ENCODE measurements at places on chromosomes 4 and X.

GRCh38 chr4:2333916-2334644 is 72.2 kb upstream of the MXD4 start:
- DNase-seq, result no peak

DNA sequence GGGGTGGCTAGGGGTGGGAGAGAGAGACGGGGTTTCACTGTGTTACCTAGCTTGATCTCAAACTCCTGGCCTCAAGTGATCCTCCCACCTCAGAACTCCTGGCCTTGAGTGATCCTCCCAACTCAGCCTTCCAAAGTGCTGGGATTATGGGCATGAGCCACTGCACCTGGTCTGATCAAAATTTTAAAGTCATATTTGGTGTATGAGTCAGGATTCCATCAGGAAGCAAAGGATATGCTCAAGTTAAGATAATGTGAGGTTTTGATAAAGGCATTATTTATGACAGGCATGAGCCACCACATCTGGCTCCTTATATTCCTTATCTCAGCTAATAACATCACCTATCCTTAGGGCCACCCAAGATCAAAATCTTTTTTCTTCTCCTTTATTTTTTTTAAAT is 182.0 kb downstream of the SLC4A4 start:
- no peak for DNase-seq

GRCh38 chr4:139763672-139764071 is 98.1 kb downstream of the MGST2 start:
- no peak for DNase-seq

- DNase-seq, result no peak
Measured at GRCh38 chr4:87975466-87975865, at the start of gene SPP1. SPP1 (plus strand) TSS chr4:87975714; CDS start chr4:87976896, 1,182 bp downstream.

DNA sequence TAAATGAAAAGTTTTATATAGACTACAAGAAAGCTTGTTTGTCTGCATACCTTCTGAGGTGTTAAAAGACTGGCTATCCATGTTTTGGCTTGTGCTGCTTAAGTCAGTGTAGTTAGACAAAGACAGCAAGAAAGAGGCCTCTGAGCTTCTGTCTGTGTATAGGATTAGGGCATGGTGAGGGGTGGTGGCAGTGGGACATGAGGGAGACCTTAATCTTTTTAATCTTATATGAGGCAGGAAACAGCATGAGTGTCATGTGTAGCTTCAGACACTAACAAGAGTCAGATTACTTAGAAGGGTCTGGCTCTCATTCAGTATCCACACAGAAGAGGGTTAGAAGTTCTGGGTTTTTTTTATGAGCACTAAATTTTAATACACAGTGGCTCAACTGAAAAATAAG is 213.3 kb downstream of the GABRG1 start:
- no peak for DNase-seq

- DNase-seq, result no peak
Measured at GRCh38 chr4:163542275-163542674, 47.8 kb downstream of the TMA16 start.

DNA sequence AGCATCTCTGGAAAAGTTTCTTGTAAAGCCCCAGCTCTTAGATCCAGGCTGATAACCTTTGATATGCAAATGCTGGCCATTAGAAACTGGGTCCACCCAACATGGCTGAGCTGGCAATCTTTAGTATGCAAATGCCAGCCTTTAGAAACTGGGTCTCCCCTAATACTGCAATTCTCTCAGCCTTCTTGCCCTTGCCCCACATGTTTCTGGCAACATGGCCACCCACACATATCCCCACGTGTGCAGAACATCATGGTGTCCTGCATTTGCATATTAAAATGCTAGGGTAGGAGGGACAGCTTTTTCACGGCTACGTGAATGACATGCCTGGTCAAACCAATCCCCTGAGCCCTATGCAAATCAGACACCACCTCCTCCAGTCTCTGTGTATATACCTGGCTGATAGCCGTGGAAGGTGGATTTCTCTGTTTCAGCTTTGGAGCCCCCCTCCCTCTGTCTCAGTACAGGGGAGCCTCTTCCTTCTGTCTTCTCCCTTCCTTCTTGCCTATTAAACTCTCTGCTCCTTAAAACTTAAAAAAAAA is 344.0 kb upstream of the NWD2 start:
- no peak for DNase-seq

DNA sequence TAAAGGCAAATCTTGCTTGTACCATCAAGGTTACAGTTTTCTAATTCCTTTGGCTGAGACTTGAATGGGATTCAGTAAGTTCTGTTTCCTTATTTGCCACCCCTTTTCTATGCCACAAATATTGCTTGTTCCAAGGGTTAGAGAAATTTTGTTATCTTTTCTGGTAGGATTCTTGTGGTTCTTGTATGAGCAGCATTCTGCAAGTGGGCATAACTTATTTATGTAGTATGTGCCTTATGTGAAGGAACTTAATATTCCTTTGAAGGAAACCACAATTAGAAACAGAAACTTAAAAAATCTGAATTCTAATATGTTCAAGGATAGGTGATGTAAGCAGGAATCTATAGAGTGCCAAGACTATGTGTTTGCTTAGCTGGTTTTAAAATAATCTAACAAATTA is 53.1 kb upstream of the TSPAN5 start:
- no peak for DNase-seq

DNA sequence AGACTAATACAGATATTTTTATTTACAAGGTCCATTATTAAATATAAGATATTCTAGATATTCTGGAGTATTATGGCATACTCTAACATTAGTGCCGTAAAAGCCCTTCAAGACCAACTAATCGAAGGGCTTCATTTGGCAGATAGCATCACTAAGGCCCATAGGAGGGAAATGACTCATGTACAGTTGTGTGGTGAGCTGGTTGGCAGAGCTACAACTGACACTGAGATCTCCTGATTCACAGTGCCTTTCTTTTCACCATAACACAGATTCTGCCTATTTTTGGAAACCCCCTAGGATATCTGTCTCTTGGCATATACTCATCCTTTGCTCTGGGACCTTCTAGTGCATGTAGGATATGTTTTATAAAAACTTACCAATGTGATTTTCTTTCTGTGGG is 201.7 kb upstream of the AFF2 start:
- no peak for DNase-seq
